GM23338 (cell line): ENCODE measurements at places on chromosomes 4 and X.

- no peak overlapping the region for H3K27ac ChIP-seq
- no peak for DNase-seq
- no peaks in the 10 kb centered on the region for H3K27me3 ChIP-seq
These were observed 1495.1 kb downstream of the C4orf33 start for GRCh38 chr4:130591091-130591490.

DNA sequence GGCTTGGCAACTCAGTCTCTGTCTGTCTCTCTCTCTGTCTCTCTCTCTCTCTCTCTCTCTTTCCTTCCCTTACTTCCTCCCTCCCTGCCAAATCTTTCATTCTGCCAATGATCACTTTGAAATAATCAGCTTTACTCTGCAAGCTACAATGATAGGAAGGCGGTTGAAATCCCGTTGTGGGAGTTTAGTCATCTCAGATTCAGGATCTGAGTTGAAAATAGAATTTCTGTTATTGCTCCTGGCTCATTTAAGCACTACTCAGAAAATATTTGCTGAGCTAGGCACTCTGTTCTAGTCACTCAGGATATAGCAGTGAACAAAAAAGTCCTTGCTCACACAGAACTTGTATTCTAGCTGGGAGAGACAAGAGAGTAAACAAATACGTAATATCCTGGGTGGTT lies 56.3 kb upstream of the DCTD start:
- no peaks in the 10 kb centered on the region for H3K27me3 ChIP-seq
- H3K4me1 ChIP-seq = peaks cover 8% of the 10 kb centered on the region; the same call in 1 of the 2 replicates
- no peak overlapping the region for H3K27ac ChIP-seq
- no peak for DNase-seq

GRCh38 chrX:134622813-134623185 lies 35.5 kb downstream of the PLAC1 start:
- DNase-seq = no peak
- no peaks in the 10 kb centered on the region for H3K27me3 ChIP-seq
- H3K27ac ChIP-seq = no peak overlapping the region
- H3K36me3 ChIP-seq = no peaks in the 10 kb centered on the region
- H3K4me3 ChIP-seq = no peak overlapping the region
- no peaks in the 10 kb centered on the region for H3K4me1 ChIP-seq

DNA sequence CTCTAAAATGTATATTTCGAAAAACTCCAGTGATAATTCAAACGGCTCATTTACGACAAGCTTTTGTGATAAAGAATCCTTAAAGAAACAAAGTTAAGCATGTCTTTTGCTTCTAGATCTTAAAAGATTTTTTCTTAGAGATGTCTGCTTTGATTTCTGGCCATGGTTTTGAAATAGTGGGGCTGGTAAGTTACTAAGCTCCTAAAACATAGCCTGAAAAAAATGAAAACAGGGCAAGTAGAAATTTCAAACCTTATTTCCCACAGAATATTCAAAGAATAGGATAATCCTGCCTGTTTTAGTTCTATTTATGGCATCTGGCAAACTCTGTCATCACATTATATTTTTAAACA lies 318.3 kb downstream of the ARHGAP24 start:
- no peak overlapping the region for H3K4me3 ChIP-seq
- no peaks in the 10 kb centered on the region for H3K27me3 ChIP-seq
- DNase-seq = no peak
- no peaks in the 10 kb centered on the region for H3K36me3 ChIP-seq

- peaks cover 3% of the 10 kb centered on the region; the same call in 1 of the 2 replicates for H3K27me3 ChIP-seq
- peak overlapping the region; percentile 46; the same call in 1 of the 2 replicates for H3K27ac ChIP-seq
- DNase-seq = no peak
- peaks cover 31% of the 10 kb centered on the region for H3K4me1 ChIP-seq
These were observed 20.5 kb downstream of the RWDD4 start for GRCh38 chr4:183638436-183638835.

GRCh38 chr4:124783847-124784246 lies 71.3 kb upstream of the ANKRD50 start:
- no peaks in the 10 kb centered on the region for H3K36me3 ChIP-seq
- DNase-seq = no peak
- H3K4me1 ChIP-seq = peaks cover 4% of the 10 kb centered on the region; the same call in 1 of the 2 replicates
- no peaks in the 10 kb centered on the region for H3K27me3 ChIP-seq
- no peak overlapping the region for H3K27ac ChIP-seq
- H3K4me3 ChIP-seq = no peak overlapping the region

- no peaks in the 10 kb centered on the region for H3K27me3 ChIP-seq
- DNase-seq = peak; percentile 95
- peak overlapping the region; percentile 72 for H3K4me3 ChIP-seq
- H3K27ac ChIP-seq = peak overlapping the region; percentile 92
- no peaks in the 10 kb centered on the region for H3K36me3 ChIP-seq
These were observed 1.5 kb downstream of the GRID2 start for GRCh38 chr4:92305148-92305877.

DNA sequence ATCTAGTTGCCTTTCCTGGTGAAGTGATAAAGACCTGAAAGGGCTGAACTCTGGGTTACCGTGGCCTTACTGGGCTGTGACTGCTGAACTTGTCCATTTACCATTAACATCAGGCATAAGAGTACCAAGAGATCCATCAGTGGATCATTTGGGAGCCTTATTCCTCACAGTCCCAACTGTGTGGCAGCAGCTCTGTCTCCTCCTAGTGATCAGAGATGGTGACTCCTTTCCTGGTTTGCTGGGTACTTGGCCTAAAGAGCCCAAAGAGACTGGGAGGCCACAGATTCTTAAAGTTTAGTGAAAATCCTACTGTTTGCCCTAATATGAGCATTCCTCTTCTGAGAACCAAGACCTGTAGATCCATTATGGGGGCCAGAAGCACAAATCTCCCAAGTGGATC lies 56.3 kb upstream of the ATP6AP2 start:
- no peak for DNase-seq
- H3K27ac ChIP-seq = no peak overlapping the region
- H3K4me1 ChIP-seq = no peaks in the 10 kb centered on the region
- no peaks in the 10 kb centered on the region for H3K27me3 ChIP-seq
- H3K36me3 ChIP-seq = no peaks in the 10 kb centered on the region

GRCh38 chr4:183906739-183907651 lies 1.9 kb downstream of the STOX2 start:
- no peaks in the 10 kb centered on the region; the same call in 1 of the 2 replicates for H3K36me3 ChIP-seq
- H3K27me3 ChIP-seq = peaks cover 46% of the 10 kb centered on the region
- H3K4me3 ChIP-seq = peak overlapping the region; percentile 93
- peak; percentile 74 for DNase-seq

DNA sequence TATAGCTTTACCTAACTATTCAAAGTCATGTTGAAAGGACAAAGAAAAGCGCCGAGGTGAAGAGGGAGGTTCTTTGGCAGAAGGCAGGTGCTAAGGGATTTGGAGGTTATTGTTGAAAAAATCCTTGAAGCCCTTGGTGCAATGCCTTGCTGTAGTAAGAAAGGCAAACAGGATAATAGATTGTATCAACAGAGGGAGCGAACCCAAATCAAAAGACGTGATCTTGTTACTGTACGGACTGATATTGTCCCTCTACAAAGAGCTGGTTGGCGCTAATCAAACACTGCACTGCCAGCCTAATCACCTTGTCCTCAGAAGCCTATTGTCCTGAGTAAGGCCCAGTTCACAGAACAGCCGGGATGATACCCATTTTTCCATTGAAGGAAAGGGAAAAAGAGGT lies 182.9 kb downstream of the ZIC3 start:
- H3K4me1 ChIP-seq = peaks cover 50% of the 10 kb centered on the region
- no peaks in the 10 kb centered on the region for H3K36me3 ChIP-seq
- 0 out of 2 replicates have a peak overlapping the region, but pooled peaks have one; percentile 21 for H3K4me3 ChIP-seq
- H3K27ac ChIP-seq = peak overlapping the region; percentile 79
- H3K27me3 ChIP-seq = no peaks in the 10 kb centered on the region

DNA sequence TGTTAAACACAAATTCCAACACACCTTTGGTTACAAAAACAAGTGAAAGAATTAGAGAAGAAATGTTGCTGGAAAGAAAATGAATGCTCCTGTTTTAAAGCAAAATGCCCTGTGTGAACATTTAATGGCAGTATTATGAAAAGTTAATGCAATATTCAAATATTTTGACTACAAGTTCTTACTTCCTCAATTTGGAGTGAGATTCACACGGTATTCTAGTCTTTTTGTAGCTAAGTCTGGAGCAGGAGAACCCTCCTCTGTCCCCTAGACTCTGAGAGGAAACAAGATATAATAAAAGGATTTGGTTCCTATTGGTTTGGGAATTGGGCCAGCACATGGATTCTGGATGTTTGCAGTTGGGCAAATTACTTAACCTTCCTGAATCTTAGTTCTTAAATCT lies 12.7 kb downstream of the MAD2L1 start:
- H3K27ac ChIP-seq = no peak overlapping the region
- H3K36me3 ChIP-seq = peaks cover 4% of the 10 kb centered on the region; the same call in 1 of the 2 replicates
- DNase-seq = no peak
- no peak overlapping the region for H3K4me3 ChIP-seq

DNA sequence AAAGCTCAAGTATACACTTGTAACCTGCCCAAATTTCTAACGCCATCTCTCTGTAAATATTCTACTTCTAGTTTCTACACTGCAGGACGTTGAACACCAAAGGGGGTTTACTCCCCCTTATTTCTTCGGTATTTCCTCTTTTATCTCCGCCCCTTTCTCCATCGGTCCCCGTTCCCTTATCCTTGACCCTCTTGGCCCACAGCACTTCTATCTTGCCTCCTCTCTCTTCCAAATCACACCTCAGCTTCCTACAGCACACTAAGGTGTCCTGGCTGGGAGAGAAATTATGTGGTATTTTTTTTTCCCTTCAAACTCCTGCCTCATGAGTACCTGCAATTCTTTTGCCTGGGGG lies 715 bp downstream of the ZMAT1 start:
- H3K4me3 ChIP-seq = peak overlapping the region; percentile 69
- H3K36me3 ChIP-seq = no peaks in the 10 kb centered on the region
- peak; percentile 44 for DNase-seq

- H3K36me3 ChIP-seq = no peaks in the 10 kb centered on the region
- H3K27ac ChIP-seq = peak overlapping the region; percentile 89
- peaks cover 68% of the 10 kb centered on the region for H3K4me1 ChIP-seq
- DNase-seq = no peak
- no peak overlapping the region; the same call in 1 of the 2 replicates for H3K4me3 ChIP-seq
These were observed 73.1 kb downstream of the RAPGEF2 start for GRCh38 chr4:159175989-159176375.

DNA sequence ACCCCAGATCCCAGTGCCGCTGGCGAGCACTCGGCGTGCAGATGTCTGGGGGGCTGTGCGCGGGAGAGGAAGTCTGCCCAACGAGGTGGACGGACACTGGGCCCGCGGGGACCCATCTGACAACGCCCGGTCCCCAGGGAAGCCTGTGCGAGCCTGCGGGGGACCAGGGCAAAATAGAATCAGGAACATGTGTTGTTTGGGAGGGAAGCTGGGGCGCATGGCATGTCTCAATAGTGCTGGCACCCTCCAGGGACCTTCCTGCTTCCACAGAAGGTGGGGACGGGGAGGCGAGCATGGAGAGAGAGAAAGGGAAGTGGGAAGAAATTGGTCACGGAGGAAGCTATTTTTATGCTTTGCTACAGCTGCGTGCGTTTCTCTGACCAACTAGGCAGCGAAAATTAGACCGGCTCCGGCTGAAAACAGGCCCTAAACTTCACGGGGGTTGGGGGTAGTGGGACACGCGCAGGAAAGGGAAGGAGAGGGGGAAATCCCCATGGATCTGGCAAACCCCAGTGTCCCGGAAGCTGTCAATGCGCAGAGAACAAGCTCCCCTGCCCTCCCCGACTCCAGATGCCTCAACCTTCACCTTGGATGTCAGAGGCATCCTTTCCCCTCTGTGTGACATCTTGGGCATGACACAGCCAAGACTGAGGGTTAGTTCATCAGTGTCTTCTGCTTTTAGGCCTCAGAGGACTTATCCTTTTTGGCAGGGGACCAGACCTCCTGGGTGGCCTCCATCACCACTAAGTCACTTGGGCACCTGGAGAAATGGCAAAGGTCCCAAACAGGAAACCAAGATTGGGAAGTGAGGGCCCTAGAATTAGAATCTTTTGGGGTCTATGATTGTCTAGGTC lies 169.8 kb upstream of the BCOR start:
- no peaks in the 10 kb centered on the region for H3K36me3 ChIP-seq
- peak overlapping the region; percentile 53 for H3K4me3 ChIP-seq
- H3K4me1 ChIP-seq = no peaks in the 10 kb centered on the region; the same call in 1 of the 2 replicates
- H3K27ac ChIP-seq = no peak overlapping the region
- peaks cover 14% of the 10 kb centered on the region; the same call in 1 of the 2 replicates for H3K27me3 ChIP-seq
- no peak for DNase-seq

DNA sequence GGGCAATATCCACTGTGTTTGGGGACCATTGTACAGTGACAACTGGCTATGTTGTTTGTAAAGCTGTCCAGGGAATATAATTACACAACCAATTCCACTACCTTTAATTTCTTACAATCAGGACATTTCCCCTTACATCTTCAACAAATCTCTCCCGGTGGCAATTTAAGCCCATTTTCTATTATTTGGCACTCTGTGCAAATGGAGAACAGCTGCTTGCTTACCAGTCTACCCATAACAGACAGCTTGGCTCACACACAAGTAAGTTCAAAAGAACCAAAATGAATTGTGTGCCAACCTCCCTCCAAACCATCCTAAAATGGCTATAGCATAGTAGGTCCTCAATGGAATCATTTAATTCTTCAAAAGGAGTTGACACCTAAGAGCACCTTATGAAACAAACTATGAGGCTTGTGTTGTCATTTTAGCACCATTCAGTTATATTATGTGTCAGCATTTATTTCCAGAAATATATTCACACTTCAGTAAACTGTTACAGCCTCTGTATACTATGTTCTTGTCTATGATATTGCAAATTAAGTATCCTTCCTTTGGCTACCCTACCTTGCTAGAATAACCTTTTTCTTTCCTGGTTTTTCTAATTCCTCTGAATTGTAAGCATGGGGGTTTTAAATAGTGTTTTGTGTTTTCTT lies 18.4 kb downstream of the GABRA4 start:
- no peak for DNase-seq
- no peak overlapping the region for H3K4me3 ChIP-seq
- no peaks in the 10 kb centered on the region for H3K27me3 ChIP-seq
- no peaks in the 10 kb centered on the region for H3K36me3 ChIP-seq
- 0 out of 2 replicates have a peak, but pooled peaks cover 7% of the 10 kb centered on the region for H3K4me1 ChIP-seq

- no peak overlapping the region for H3K27ac ChIP-seq
- DNase-seq = peak; percentile 76
- no peaks in the 10 kb centered on the region for H3K36me3 ChIP-seq
- H3K4me3 ChIP-seq = no peak overlapping the region
- H3K4me1 ChIP-seq = no peaks in the 10 kb centered on the region
These were observed 11.8 kb upstream of the HSD17B10 start for GRCh38 chrX:53445977-53446376.

DNA sequence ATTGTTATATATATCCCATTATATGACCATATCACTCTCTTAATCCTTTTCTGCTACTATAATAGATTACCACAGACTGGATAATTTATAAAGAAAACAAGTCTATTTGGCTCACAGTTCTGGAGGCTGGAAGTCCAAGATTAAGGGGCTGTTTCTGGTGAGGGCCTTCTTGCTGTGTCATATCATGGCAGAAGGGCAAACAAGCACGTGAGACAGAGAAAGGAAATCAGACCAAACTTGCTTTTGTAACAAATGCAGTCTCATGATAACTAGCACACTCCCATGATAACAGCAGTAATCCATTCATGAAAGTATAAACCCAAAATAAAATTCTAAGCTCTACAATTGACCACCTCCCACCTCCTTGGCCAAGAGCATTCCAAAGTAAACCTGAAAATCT lies 16.3 kb upstream of the TAB3 start:
- H3K27ac ChIP-seq = no peak overlapping the region
- no peaks in the 10 kb centered on the region for H3K27me3 ChIP-seq
- H3K36me3 ChIP-seq = no peaks in the 10 kb centered on the region
